ENCODE measurements at places on chromosomes 6 and 20.

GRCh38 chr6:127302728-127303660, 36.3 kb downstream of the RNF146 start:
- no peak for DNase-seq

DNA sequence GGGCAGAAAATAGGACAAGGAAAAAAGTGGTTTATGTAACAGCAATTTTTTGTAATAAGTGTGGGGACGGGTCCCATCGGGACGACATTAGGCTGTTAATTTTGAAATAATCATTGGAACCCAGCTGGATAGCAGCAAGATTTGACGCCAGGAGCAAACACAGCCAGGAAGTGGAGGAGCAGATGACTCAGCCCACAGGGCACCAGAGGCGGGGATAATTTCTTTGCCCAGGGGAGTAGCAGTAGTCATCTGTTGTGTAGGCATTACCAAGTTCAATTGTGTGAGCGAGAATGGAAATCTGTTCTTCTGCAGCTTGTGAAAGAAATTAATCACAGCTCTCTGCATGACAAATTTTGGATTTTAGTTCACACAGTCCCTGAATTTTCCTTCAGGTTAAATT, 22.6 kb upstream of the RIN2 start:
- DNase-seq = peak; percentile 80

DNA sequence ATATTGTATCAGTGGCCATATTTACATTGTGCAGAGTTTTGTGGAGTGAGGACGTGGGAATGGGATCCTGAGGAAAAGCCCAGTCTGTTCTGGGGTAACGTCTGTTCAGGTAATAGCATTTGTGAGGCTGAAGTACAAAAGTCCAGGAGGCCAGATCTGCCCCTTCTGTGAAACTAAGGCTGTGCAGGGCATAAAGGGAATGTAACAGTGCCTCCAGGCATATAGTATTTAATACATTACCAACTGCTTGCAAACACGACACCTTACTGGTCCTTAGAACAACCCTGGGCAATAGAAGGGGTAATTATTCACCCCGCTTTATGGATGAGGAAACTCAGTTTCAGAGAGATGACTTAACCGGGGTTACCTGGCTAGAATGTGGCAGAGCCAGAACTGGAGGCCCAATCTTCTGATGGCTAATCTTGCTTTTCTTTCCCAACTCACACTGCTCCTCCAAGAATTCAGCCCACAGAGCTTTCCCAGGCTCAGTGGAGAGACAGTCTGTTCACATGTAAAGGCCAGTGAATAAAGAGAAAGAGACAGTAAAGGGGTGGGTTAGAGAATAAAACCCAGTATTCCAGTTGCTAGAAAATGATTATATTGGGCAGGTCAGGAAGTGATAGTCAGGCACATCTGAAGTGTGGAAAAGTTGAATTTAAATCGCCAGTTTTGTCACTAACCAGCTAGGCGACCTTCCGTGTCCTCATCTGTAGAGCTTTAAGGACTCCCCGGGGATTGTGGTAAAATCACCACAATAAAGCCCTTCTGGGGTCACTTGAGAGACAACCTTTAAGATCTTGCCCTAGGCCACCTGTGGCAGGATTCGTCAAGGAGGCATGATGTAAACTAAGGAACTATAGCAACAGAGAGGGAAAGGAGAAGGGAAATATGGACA, 280.7 kb upstream of the CITED2 start:
- DNase-seq = no peak

GRCh38 chr20:41664584-41664983, 46.4 kb upstream of the CHD6 start:
- no peak for DNase-seq

DNA sequence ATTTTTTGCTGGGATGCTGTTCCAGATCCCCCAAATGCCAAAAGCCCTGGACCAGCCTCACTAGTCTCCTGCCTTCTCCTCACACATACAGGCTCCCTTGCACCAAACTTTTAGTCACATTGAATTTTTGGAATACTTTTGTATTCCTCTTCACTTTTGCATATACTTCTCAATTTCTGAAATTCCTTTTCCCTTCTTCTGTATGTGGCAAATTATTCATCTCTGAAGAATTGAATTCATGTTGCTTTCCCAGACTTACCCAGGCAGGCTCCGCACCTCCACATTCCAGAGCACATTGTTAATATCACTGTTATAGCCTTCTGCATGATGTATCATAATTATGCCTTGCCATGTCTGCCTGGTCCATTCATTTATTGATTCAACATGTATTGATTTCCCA, 255.3 kb upstream of the POU3F2 start:
- no peak for DNase-seq

DNA sequence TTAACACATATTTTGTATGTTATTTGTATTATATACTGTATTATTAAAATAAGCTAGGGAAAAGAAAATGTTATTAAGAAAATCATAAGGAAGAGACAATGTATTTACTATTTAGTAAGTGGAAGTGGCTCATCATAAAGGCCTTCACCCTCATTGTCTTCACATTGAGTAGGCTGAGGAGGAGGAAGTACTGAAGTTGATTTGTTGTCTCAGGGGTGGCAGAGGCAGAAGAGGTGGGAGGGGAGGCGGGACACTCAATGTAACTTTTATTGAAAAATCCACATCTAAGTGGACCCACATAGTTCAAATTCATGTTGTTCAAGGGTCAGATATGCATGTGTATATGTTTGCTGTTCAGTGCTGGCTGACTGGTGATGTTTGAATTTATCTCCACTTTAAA, 210.2 kb upstream of the CITED2 start:
- DNase-seq = no peak

DNA sequence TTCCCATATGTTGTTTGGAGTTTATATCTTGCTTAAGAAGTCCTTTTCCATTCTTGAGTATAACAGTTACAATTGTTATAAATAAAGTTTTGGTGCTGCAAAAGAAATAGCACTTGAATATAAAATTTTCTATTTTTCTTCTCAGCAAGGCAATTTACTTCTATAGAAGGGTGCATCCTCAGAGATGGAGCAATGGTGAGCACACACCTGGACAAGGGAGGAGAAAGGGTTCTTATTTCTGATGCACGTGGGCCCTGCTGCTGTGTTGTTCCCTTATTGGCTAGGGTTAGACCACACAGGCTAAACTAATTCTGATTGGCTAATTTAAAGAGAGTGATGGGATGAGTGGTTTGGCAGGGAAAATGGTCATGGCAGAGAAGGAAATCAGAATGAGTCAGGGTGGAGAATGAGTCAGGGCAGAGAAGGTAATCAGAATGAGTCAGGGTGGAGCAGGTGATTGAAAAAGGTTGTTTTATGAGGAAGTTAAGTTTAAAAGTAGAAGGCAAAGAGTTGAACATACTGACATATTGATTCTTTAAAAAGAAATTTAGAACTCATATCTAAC, 38.0 kb downstream of the CST8 start:
- no peak for DNase-seq

GRCh38 chr20:44054118-44054517, 132.9 kb downstream of the JPH2 start:
- DNase-seq = no peak

DNA sequence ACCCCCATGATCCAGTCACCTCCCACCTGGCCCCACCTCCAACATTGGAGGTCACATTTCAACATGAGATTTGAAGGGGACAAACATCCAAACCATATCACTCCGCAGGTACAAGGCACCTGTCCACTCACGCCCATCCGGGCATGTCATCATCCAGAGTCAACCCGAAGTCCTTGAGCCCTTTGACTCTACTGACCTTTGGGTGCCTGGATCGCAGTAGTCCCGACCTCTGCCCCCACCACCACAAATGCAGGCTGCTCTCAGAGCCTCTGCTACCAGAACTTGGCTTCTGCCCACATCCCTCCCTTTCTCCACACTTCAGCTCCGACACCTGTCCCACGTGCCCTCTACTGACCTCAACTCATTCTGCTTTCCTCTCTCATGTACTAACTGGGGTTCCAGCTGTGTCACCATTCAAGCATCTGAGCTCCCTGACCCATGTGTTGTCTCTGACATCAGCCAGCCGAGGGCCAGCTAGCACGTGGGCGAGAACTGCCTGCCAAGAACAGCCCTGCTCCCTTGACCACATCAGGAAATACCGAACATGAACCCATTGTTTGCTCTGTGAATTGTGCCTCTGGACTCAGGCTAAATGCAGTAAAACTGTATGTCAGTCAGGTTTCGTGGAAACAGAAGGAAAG, 498.3 kb upstream of the SULF2 start:
- peak; percentile 77 for DNase-seq

- peak; percentile 45 for DNase-seq
These were observed 109.6 kb upstream of the BACH2 start for GRCh38 chr6:90406142-90406794.

GRCh38 chr6:12291839-12292604, 1.9 kb downstream of the EDN1 start:
- DNase-seq = no peak

GRCh38 chr6:17476511-17476910, 83.1 kb downstream of the CAP2 start:
- no peak for DNase-seq

- DNase-seq = no peak
These were observed 101.4 kb downstream of the PRDM1 start for GRCh38 chr6:106187424-106187982.

DNA sequence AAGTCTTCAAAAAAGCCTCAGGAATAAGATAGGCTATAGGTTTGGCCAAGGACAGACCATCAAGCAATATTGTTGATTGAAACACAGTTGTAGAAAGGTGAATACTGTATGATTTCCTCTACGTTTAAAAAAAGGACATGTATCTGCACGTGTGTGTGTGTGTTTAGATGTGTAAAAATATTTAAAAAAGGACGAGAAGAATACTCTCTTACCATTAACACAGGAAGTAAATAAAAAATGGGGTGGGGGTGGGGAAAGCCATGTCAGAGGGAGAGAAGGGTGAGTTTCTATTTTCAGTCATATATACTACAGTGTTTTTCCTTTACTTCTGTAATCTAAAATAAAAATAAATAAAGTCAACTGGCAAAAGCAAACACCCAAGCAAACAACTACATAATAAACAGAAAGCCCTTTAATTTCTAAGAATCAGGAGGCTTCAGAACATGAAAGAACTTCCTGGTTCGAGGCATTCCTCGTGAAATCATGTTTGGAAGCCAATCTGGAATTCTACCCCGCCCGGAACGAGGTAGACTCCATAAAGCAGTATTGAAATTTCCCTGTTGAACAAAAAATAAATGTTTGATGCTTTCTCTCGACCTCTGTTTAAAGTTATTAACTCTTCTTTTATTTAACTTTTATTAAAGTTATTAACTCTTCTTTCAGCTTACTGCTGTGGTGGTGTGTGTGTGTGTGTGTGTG, 158.1 kb upstream of the ZNF217 start:
- no peak for DNase-seq

- no peak for DNase-seq
These were observed 361.9 kb upstream of the JARID2 start for GRCh38 chr6:14883921-14884320.

DNA sequence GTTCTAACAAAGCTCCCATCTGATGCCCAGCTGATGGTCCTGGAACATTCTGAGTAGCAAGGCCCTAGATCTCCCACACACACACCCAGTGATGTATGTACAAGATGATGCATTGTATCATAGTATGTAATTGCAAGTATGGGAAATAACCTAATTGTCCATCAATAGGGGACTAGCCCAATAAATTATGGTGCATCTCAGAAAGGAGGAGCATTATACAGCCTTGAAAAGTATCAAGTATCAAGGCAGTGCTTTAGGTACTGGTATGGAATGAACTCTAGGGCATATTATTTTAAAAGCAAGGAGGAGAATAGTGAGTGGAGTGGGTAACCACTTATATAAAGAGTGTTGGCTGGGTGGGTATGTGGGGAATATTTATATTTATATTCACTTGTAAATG, 24.8 kb upstream of the PREX1 start:
- DNase-seq = no peak

DNA sequence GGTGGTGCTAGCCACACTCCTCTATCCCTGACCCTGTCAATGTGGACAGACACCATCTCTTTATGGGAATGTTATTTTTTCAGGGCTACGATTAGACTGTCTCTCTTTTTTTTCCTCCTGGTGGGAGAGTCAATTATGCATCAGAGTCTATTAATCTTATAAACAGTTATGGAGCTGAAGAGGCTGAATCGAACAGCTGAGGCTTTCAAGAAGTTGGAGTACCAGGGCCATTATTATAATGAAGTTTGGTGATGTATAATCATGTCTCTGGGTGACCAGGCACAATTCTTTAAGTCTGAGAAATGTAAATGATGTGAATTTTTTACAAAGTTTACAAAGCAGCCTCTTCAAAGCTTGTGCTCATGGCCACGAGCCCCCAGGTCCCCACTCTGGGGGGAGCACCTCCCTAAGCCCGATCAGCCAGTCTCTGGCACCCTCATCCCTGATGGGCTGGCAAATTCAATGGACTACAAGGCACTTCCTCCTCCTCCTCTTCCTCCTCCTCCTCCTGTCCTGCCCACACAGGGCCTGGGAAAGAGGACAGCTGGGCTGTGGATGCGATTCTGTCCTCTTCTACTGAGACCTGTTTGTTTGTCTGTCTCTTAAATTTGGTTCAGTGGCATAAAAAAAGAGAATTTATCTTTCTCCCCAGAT, 43.9 kb upstream of the QKI start:
- no peak for DNase-seq

DNA sequence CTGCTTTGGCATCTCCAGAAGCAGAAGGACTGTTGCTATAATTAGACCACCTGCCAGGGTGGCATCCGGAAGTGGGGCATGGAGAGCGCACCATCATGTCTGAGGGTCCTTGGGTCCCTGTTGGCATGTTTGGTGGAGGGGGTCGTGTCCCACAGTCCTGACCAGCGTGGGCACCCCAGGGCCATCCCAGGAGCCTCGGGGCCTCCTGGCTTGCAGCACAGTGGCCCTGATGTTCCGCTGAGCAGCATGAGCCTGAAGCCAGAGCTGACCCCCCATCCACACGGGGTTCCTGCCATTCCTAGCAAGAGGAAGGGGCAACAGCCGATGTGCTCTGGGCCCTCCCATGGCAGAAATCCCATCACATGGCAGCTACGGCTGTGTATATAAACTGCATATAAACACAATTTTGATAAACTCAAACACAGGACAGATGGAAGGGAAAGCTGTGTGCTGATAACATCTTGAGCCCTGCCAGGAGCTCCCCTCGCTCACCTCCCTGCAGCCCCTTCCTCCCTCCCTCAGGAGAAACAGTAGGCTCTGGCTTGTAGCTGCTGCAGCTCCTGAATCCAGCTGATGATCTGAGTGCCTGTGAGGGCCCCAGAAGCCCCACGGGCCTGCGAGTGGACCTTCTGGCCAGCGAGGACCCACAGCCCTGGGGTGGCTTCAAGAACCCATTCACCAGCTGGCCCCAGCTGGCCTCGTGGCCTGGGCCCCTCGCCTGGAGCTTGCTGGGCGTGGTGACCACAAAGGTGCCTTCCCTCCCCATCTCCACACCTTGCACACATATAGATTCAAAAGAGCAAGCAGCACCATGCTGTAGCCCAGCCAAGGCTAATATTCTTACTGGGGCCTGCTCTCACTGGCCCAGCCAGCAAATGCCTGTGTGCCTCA, 321.6 kb downstream of the CDH4 start:
- DNase-seq = no peak
